Natural killer cell treated with Interleukin-12 subunit alpha and Interleukin-12 subunit beta and Interleukin-15 and Interleukin-18, amount 100 ng/mL, for 72 hours (primary cell): ENCODE measurements at places on chromosomes 1 and 21. TPM values are rescaled to one million over a fixed set of nuclear protein-coding genes. Genes with fewer than 3 reads are reported as not detected.

Gene PCNX2
- total RNA-seq: 30.8 TPM

Gene CCDC181
- total RNA-seq: 0.14 TPM

Gene TMEM269
- total RNA-seq: 0.55 TPM

Gene CDC7
- 16.1 TPM for total RNA-seq

Gene NOL9
- 80.5 TPM for total RNA-seq
